ENCODE measurements at places on chromosomes 13 and 19.

DNA sequence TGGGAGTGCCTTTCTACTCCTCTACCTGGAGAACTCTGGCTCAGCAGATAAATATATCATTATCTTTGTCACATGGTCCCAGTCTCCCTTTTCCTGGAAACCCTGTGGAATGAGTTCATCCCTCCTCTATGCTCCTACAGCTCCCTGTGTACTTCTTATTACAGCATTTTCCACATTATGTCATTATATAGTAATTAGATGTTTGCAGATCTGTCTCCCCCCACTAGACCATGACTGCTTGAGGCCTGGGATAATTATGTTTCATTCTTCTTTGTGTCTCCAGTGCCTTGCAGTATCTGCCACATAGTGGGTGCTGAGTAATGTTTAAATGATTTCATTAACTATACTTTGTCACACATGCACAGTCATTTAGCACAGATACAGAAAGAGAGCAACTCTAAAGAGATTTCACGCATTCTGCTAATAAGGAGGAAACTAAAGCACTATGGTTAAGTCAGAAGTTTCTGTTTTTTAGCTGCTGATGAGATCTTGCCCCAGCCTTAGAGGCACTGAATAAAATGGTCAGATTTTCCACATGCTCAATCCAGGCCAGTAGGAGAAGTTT lies 66.1 kb upstream of the DIAPH3 start:
- no peak for ATAC-seq

GRCh38 chr19:10260141-10260584 lies 8.1 kb downstream of the MRPL4 start:
- ATAC-seq: no peak

GRCh38 chr19:47391510-47392223 lies 27.7 kb downstream of the MEIS3 start:
- peak; percentile 94 for ATAC-seq

DNA sequence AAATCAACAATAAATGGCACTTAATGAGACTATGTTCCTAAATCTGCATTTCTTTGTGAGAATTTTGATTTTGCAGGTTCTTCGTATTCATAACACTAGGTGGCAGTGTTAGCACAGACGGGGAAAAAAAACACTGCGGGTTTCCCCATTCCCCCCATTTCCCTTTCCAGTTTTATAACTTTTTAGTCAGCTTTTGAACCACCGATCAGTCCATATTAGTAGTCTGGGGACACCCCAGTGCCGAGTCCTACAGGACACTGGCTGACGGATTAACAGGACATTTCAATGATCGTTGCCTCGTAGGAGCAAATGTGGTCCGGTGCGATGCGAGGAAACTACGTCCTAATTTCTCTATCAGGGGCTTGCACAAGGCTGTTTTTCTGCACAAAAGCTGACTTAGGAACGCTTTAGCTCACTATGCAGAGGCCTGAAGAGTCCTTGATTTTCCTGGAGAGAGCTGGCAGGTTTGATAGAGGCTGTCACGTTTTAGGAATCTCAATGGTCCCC lies 234.3 kb downstream of the LMO7 start:
- ATAC-seq: no peak

DNA sequence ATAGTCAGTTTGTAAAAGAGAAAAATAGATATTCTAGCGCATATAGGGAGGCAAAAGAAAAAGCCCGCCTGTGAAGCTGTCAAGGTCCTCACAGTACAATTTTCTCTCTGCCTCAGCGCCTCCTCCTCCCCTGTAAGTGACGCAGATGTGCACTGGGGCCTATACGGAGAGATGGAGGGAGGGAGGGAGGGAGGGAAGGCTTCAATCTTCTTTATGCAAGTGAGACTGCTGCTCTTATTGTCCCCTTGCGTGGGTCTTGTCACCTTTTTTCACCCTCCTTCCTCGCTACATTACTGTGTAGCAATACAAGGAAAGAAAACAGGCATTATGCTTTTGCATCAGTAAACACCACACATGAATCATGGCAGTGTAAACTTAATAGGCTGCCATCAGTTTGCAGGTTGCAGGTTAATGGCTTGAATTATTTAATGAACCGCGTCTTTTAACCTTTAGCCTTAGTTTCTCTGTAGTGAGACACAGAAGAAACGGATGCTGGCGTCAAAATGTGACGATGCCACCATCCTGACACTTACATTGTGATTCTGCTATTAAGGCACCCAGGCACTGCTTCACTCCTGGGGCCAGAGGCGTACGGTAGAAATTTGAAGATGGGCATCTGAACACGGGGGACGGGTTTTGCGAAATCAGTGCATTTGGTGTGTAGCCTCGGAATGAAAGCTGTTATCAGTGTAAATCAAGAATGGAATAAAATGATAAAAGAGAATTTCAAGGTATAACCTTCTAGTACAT lies at the start of gene KLHL1:
Gene KLHL1 (minus strand): TSS at position 97 of the 750 bp plus-strand sequence. CDS start 753 bp downstream, outside the sequence.
- peak; percentile 90 for ATAC-seq

DNA sequence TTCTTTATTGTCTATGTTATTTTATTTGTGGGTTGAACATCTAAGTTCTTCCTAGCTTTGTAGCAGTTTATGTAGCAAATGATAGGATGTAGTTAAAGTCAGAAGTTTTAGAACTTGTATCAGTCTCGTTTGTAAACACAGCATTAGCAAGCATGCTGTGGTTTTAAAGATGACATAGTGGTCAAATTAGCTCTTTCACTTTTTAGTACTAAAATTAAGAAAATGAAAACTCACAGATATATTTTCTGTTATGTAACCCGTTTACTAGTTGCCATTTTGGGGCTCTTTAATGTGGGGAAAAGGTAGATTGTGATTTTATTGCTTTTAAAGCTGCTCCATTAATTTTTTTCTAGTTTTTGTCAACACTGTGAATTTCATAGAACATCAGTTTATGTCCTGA lies 216.5 kb downstream of the PCCA start:
- no peak for ATAC-seq

DNA sequence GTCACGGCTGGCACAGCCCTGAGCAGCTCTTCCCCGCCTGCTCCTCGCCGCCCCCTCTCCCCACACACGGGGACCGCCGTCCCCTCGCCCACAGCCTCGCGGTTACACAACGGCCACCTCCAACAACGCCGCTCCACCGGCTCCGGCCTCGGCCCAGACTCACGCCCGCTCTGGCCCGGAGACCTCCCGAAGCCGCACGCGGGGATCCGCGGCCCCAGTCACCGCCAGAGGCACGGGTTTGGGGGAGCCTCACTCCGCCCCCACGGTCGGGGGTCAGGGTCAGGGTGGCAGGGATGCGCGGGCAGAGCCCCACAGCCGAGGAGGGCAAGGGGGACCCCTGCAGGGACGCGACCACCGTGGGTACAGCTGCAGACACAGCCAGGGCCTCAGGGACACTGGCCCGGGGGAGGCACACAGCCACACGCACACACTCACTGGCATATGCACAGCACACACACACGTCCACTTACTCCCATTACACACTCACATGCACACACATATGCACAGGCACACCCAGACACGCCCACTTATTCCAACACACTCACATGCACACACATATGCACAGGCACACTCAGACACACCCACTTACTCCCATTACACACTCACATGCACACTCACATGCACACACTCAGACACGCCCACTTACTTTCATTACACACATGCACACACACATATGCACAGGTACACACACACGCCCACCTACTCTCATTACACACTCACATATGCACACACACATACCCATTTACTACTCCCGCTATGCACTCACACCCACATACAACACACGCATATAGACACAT lies 1.6 kb downstream of the TTYH1 start:
- ATAC-seq: no peak

DNA sequence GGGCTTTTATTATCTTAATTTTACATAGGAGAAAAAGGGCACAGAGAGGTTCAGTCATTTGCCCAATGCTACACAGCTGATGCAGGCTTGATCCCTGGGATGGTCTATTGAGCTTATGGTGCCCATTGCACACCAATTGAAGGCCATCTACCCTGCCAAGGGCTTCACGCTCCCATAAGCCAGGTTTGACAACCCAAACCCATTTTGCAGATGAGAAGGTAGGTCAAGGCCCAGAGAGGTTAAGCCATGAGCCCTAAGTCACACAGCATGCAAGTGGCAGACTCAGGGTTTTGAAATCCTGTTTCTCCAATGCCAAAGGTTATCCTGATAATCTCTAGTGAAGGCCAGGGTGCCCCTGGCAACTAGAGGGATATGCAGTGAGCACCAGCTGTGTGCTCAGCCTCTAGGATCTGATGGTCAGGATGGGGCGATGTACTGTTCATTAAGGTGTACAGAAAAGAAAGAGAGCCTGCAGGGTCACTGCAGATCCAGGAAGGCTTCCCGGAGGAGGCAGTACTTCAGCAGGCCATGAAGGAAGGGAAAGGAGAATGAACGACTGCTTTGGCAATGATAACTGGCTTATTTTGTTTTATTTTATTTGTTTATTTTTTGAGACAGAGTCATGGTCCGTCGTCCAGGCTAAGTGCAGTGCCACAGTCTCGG lies 8.1 kb downstream of the CREB3L3 start:
- no peak for ATAC-seq
